Femur (tissue), 1 donor: ENCODE measurements at places on chromosomes 1 and 21.

DNA sequence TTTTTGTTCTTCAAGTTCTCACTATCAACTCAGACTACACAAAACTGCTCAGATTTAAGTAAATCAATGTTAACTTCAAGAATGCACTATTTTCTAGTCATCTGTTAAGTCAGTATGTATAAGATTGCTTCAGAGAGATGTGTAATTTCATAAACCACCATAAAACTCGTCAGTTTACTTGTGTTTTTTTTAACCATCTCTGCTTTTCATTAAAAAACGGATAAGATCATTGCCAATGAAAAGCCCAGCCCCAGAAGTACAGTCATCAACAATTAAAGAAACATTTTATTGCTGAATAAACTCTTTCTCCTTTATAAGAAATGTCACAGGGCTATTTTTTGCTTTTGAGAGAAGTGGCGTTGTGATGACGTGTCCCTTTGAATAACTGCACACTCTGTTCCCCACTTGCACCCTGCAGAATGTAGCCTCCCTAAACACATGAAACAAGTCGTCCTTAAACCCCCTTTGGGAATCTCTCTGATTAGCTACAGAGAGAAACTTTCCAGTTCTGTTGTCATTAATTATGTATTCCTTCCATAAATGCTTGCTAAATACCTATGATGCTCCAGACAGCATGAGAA lies 202.7 kb upstream of the FOXD3 start:
- DNase-seq, result no peak

DNA sequence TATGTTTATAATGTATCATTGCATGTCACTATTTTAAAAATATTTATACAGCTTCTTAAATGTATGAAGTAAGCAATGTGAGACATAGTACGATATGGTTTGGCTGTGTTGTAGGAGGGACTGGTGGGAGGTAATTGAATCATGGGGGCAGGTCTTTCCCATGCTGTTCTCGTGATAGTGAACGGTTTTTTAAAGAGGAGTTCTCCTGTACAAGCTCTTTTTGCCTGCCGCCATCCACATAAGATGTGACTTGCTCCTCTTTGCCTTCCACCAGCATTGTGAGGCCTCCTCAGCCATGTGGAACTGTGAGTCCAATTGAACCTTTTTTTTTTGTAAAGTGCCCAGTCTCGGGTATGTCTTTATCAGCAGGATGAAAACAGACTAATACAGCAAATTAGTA lies 10.3 kb downstream of the ABCD3 start:
- DNase-seq, result no peak

- no peak for DNase-seq
Observed at GRCh38 chr1:36139521-36139920, 9.8 kb downstream of the TRAPPC3 start.

GRCh38 chr1:21868941-21869454 lies 56.9 kb downstream of the LDLRAD2 start:
- no peak for DNase-seq

GRCh38 chr1:104295511-104295910 lies 545.8 kb downstream of the AMY1C start:
- no peak for DNase-seq
